ENCODE measurements at places on chromosomes 12 and 14. TPM values are rescaled to one million over a fixed set of nuclear protein-coding genes. Genes with fewer than 3 reads are reported as not detected.

GRCh38 chr12:78179346-78179745, 348.7 kb downstream of the NAV3 start:
- H3K4me3 ChIP-seq, result no peak overlapping the region
- H3K4me1 ChIP-seq, result no peaks in the 10 kb centered on the region
- H3K27ac ChIP-seq, result no peak overlapping the region
- no peaks in the 10 kb centered on the region for H3K27me3 ChIP-seq

DNA sequence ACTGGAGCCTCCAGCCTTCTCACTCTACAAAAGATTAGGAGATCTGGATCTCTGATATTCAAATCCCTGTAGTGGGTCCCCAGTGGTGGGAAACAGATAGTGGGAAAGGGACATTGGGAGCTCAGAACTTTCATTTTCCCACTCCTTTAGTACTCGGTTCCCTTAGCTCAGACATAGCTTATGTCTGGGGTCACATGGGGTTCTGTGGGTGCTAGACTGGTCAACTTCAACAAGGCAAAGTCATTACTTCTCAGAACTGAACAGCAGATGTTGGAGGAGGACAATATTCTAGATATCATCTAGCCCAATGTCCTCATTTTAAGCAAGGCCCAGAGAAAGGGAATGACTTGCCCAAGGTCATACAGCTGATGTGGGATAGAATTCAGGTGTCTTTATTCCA, 19.5 kb upstream of the ITGA5 start:
- no peak overlapping the region for H3K4me3 ChIP-seq
- DNase-seq, result no peak
- no peaks in the 10 kb centered on the region for H3K36me3 ChIP-seq
- H3K27me3 ChIP-seq, result no peaks in the 10 kb centered on the region

GRCh38 chr12:50297027-50297426, 13.7 kb upstream of the LIMA1 start:
- no peak for DNase-seq
- H3K27me3 ChIP-seq, result no peaks in the 10 kb centered on the region
- H3K4me1 ChIP-seq, result peaks cover 19% of the 10 kb centered on the region
- H3K27ac ChIP-seq, result no peak overlapping the region

GRCh38 chr14:64772397-64772950, 68.2 kb downstream of the PLEKHG3 start:
- no peak for DNase-seq
- no peak overlapping the region for H3K27ac ChIP-seq
- no peaks in the 10 kb centered on the region for H3K27me3 ChIP-seq
- H3K36me3 ChIP-seq, result no peaks in the 10 kb centered on the region
- no peaks in the 10 kb centered on the region for H3K4me1 ChIP-seq
- no peak overlapping the region for H3K4me3 ChIP-seq

- H3K27me3 ChIP-seq, result no peaks in the 10 kb centered on the region
- no peak overlapping the region for H3K27ac ChIP-seq
- no peaks in the 10 kb centered on the region for H3K4me1 ChIP-seq
- H3K4me3 ChIP-seq, result no peak overlapping the region
Observed at GRCh38 chr12:116797885-116798284, 59.8 kb downstream of the RNFT2 start.

GRCh38 chr12:63068857-63069442, 82.1 kb downstream of the AVPR1A start:
- no peak for DNase-seq
- H3K4me1 ChIP-seq, result no peaks in the 10 kb centered on the region
- no peaks in the 10 kb centered on the region for H3K27me3 ChIP-seq
- no peak overlapping the region for H3K4me3 ChIP-seq
- no peaks in the 10 kb centered on the region for H3K36me3 ChIP-seq
- no peak overlapping the region for H3K27ac ChIP-seq

- no peak overlapping the region for H3K27ac ChIP-seq
- no peak for DNase-seq
- H3K36me3 ChIP-seq, result peaks cover 5% of the 10 kb centered on the region
- no peaks in the 10 kb centered on the region for H3K27me3 ChIP-seq
Observed at GRCh38 chr14:65000898-65001591, 14.3 kb downstream of the FNTB start.

DNA sequence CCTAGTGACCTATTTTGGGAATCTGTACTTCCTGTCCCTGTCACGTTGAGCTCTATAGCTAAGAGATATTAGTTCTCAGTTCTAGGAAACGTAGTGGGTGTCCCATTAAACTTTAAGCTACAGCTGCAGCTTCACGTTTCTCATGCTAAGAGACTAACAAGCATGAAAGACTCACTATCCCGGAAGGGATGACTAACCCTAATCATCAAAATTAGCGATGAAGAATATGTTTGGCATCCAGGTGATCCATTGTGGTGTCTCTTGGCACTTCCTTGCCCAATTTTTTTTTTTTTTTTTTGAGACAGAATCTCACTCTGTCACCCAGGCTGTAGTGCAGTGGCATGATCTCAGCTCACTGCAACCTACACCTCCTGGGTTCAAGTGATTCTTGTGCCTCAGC, 11.0 kb upstream of the LALBA start:
- H3K4me3 ChIP-seq, result no peak overlapping the region
- DNase-seq, result no peak
- H3K27ac ChIP-seq, result no peak overlapping the region
- no peaks in the 10 kb centered on the region for H3K27me3 ChIP-seq
- no peaks in the 10 kb centered on the region for H3K4me1 ChIP-seq
- no peaks in the 10 kb centered on the region for H3K36me3 ChIP-seq

GRCh38 chr12:98126637-98127335, 388.6 kb upstream of the TMPO start:
- no peak overlapping the region for H3K27ac ChIP-seq
- H3K4me3 ChIP-seq, result no peak overlapping the region
- no peaks in the 10 kb centered on the region for H3K36me3 ChIP-seq
- no peaks in the 10 kb centered on the region for H3K27me3 ChIP-seq

DNA sequence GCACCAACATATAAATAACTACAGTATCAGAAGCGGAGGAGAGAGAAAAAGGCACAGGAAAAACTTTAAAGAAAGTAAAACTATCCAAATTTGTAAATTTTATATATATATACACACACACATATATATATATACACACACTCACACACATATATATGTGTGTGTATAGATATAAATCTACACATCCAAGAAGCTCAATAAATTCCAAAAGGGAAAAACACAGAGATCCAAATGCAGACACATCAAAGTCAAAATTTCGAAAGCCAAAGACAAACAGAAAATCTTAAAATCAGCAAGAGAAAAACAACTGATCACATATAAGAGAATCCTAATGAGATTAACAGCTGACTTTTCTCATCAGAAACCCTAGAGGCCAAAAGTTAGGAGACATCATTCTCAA, 37.3 kb downstream of the PARP11 start:
- no peaks in the 10 kb centered on the region for H3K36me3 ChIP-seq
- DNase-seq, result no peak
- H3K27me3 ChIP-seq, result no peaks in the 10 kb centered on the region
- H3K4me3 ChIP-seq, result no peak overlapping the region
- no peak overlapping the region for H3K27ac ChIP-seq

DNA sequence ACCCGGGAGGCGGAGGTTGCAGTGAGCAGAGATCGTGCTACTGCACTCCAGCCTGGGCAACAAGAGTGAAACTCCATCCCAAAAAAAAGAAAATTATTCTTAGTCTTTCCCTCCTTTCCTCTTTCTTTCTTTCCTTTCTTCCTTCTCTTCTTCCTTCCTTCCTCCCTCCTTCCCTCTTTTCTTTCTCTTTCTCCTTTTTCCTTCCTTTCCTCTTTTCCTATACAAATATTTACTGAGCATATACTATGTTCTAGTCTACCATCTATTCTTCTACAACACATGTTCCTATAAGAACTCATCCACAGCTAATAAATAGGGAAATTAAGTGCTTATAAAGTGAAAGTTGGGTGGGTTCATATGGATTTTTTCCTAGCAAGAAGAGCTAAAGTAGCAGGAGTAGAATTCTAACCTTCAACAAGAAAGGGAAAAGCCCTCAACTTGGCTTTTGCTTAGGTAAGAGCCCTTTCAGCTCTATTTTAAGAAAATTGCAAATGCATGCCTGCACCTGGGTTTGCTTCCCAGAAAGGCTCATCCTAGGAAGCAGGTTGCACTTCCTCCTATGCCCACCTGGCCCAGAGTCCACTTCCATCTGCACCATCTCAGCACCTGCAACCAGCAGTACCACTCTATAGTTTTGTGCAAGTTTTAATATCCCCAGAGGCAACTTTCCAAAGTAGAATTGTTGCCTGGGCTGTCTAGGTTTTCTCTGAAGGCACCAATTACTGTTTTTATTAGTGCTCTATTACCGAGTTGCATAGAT, 122.0 kb upstream of the CCND2 start:
- no peaks in the 10 kb centered on the region for H3K36me3 ChIP-seq
- H3K4me1 ChIP-seq, result peaks cover 11% of the 10 kb centered on the region
- H3K27ac ChIP-seq, result no peak overlapping the region
- peaks cover 3% of the 10 kb centered on the region for H3K27me3 ChIP-seq

Gene LRRC43
- 4.2 TPM for total RNA-seq

Gene BCAT1
- 50.6 TPM for total RNA-seq
